ENCODE measurements at places on chromosomes 4 and X.

DNA sequence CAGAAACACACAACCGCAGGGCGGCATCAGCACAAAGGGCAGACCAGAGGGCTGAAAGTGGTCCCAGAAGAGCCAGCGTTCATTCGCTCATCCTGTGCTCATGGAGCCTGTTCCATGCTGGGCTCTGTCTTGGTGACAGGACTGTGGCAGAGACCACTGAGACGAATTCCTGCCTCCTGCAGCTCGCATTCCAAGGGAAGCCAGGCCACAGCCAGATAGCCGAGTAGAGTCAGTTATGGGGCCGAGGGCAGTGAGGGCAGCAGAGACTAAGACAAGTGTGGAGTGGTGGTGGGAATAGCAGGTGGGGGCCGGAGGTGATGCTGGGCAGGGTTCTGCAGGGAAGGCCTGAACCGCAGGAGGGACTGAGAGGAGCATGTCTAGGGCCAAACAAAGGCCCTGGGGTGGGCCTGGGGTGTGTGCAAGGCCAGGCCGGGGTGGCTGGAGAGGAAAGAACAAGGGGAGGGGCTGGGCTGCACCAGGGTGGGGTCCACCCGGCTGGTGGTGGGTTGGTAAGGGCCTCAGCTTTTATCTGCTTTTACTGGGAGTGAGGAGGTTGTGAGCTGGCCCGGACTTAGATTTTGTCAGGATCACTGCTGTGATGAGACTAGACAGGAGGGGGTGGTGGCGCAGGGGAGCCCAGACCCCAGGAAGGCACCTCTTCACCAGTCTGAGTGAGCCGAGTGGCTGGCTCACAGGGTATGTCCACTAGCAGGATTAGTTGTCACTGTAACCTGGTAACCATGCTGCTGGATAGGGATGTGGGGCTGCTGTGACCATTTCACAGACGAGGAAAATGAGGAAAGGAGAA lies 6.3 kb downstream of the PSAPL1 start:
- DNase-seq, result no peak

DNA sequence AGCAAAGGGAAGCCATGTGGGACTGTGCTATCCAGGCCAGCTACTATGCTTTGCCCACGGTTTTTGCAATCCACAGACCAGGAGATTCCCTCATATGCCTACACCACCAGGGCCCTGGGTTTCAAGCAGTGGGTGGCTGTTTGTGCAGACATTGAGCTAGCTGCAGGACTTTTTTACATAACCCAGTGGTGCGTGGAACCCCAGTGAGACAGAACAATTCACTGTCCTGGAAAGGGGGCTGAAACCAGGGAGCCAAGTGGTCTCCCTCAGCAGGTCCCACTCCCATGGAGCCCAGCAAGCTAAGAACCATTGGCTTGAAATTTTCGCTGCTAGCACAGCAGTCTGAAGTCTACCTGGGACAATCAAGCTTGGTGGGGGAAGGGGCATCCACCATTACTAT lies 959.9 kb downstream of the FSTL5 start:
- DNase-seq, result no peak

- no peak for DNase-seq
These were observed 5.3 kb upstream of the CXorf38 start for GRCh38 chrX:40652664-40653063.

DNA sequence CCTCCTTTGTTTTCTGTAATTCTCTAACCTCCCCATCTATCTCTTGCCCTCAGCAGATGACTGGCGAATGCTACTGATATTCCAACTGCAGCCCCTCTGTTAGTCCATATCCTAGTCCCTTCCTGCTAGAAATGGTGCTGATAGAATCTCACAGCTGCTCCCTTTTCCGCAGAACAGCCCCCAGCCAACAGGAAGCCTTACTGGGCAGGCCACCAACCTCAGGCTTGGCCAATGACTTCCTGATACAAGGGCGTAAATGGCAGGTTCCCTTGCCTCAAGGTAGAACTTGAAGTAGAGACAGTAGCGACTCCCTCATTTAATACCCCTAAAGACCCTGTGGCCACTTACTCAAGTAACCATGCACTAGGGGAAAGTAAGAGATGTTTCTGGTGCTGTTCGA lies 26.7 kb upstream of the SLC2A9 start:
- no peak for DNase-seq

Data from stimulated activated CD4-positive, alpha-beta T cell treated with anti-CD3 and anti-CD28 coated beads, Interleukin-4, amount 100 ng/mL, for 48 hours (primary cell).